ENCODE measurements at places on chromosomes 2 and 18. TPM values are rescaled to one million over a fixed set of nuclear protein-coding genes. Genes with fewer than 3 reads are reported as not detected.

The INSIG2 gene
- 7.5 TPM for polyA plus RNA-seq

DNA sequence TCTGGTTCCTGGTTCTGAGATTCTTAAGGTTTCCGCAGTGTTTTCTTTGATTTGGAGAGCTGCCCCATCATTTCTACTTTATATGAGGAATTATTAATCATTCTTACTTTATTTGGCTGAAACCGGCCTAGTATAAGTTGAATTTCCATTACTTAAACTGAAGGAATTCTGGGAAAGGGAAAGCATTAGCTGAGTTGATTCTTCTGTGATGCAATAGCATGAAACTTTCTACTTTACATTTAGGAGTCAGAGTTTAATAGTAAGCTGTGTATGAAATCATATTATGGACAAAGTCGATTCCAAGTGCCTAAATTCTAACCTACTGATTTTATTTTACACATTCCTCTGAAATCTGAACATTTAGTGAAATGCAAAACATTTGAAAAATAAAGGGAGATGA, 1269.7 kb upstream of the ZEB2 start:
- DNase-seq: no peak

DNA sequence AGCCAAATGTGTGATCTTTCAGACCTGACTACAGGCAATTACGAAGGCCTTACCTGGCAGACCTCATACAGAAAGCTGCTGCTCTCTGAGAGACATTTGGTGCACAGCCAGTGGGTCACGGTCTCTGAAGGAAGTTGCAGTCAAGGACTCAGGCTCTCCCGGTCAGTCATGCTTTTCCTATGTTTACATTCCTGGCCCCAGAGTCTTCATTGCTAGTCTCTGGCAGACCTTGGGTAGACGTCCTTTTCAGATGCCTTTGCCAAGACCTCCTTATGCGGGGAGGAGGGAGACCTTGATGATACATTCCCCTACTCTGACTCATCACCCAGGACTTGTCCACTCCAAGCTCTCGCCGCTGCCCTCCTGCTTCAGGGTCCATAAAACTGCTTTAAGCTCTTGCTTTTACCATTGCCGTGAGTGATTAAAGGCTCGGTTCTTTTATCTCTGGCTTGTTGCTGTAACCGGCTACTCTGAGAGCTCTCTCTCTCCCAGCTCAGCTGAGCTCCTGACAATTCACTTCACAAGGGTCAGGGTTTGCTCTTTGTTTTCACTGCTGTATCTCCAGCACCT, 62.0 kb upstream of the SLC35F5 start:
- DNase-seq: peak; percentile 98

The CPLX4 gene
- polyA plus RNA-seq: not detected

The RPL37A gene
- 5,113 TPM for polyA plus RNA-seq

DNA sequence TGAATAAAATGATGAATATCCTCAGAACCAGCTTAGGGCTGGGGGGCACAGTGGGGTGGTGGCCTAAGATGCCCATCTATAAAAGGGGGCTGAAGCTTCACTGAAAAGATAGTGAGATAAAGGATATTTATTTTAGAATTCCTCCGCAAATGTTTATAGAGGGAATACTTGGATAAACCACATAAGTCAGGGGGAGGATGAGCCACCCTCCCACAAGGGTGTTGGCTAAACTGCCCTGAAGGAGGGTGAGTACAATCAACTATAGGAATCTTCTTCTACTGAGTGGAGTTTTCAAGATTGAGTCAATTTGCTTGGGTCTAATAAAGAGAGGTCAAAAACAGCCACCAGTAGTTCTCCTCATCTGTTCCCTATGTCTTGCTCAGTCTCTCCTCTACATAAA, 114.5 kb upstream of the TANK start:
- peak; percentile 20 for DNase-seq

GRCh38 chr2:136207030-136207623, 89.2 kb upstream of the CXCR4 start:
- DNase-seq: no peak
